Endothelial cell (in vitro differentiated cells): ENCODE measurements at places on chromosomes 1 and 21.

- DNase-seq = no peak
Measured at GRCh38 chr1:54463259-54464030, 57.3 kb upstream of the SSBP3 start.

- no peak for DNase-seq
Measured at GRCh38 chr1:111505641-111506119, 2.2 kb upstream of the ADORA3 start.

DNA sequence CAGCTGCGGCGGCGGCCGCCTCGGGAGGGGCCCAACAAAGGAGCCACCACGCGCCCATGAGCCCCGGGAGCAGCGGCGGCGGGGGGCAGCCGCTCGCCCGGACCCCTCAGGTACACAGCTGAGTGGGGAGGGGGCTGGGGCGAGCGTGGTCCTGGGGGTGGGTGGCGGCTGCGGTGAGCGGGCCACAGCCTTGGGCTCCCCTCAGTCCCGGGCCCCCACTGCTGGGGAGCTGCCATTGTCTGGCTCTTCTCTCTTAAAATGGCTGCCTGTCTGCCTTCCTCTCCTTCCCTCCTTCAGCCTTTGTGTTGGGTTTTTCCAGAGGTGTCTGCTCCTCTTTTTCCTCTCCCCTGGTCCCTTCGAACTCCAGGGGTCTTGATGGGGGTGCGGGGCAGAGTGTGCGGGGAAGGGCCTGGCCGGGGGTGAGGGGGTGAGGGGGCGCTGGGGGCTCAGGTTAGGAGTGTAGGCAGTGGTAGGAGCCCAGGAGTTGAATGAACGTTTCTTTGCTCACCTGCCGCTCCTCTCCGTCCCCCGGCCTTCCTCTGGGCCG, 1.7 kb downstream of the ARID1A start:
- no peak for DNase-seq

- DNase-seq = no peak
Measured at GRCh38 chr1:47013293-47013692, 10.2 kb upstream of the CYP4X1 start.

DNA sequence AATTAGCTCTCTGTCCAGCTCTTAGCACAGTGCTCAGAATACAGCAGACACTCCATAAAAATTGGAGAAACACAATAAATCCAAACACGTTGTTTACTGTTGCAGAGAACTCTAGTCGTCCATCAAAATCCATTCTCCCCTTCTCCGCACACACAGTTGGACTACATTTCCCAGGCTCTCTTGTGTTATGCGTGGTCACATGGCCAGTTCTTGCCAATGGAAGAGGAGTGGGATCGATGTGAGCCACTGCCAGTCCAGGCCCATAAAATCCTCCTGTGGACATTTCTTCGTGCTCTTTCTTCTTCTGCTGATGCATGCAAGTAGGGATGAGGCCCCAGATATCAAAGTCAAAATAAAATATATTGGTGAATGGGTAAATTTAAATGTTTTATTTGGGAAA, 114.3 kb upstream of the FMN2 start:
- DNase-seq = no peak

GRCh38 chr1:159925719-159926078, 392 bp upstream of the TAGLN2 start:
- no peak for DNase-seq

DNA sequence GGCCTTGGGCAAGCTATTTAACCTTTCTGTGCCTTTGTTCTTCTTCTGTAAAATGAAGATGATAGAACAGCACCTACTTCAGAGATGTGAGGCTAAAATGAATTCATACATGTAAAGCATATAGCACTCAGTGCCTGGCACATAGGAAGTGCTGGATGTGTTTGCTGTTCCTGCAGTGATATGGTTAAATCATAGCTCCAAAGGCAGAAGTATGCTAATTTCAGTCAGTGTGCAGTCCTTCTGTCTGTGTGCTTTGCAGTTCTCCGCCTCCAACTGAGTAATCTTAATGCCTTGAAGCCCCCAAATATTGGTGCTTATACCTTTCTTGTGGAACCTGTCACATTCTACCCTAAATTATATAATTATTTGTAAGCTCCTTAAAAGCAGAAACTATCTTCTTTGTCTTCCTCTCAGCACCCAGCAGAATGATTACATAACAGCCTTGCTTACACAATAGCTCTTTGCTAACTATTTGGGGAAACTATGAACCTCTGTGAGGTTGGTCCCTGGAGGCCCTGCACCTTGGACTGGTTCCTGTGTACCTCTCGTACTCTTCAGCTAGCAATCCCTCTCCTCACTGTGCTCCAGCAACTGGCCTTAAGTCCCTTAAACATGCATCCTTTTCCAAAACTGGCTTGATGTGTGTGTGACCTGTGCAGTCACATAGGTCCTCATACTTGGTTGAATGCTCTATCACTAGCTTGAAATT, 57.0 kb upstream of the CACYBP start:
- no peak for DNase-seq

DNA sequence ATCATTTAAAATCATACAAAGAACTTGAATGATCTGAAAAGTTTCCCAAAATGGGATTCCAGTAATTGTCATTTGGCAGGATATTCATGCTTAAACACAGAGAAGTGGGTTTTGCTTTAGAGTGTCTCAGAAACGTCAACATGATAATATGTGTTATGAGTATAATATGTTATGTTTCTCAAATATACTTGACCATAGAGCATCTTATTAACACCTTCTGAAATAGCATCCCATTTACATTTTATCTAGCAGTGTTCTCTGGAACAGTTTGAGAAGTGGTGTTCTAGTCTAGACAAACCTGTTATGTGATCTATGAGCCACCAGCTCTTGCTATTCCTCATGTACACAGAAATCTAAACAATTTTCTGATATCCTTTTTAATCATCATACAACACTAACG, 588.8 kb upstream of the PBX1 start:
- no peak for DNase-seq

DNA sequence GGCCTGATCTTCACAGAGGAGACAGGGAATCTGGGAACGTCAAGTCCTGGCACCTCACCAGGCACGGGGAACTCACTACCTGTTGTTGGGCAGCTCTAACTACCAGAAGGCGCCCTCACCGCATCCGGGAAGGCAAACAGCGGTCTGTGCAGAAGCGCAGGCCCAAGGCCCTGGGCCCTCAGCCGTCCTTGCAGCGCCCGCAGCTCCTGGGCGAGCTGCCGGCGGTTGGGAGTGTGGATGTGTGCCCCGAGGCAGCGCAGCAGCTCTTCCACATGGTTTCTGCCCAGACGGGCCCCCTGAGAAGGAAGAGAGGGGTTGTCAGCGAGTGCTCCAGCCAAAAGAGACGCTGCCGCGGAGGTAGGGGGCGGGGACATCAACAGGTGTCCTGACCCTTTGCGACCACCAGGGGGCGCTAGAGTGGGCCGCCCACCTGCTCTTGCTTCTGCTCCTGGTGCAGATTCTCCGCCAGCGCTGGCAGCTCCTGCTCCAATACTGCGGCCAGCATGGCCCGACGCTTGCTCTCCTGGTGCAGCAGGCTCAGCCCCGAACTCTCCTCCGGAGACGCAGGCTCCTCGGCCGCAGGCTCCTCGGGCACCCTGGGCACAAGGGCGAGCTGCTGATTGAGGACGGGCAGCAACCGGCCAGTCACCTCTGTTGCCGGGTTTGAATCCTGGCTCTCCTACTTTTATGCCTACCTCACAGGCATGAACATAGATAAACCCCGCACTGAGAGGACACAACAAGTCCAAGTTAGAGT, 9.3 kb downstream of the MAP3K6 start:
- peak; percentile 73 for DNase-seq

GRCh38 chr1:165903672-165904071, 76.3 kb downstream of the UCK2 start:
- DNase-seq = no peak
